ENCODE measurements at places on chromosomes 12 and 14.
A peak's percentile ranks its signal among the peaks of the same experiment; 100 is the strongest.

DNA sequence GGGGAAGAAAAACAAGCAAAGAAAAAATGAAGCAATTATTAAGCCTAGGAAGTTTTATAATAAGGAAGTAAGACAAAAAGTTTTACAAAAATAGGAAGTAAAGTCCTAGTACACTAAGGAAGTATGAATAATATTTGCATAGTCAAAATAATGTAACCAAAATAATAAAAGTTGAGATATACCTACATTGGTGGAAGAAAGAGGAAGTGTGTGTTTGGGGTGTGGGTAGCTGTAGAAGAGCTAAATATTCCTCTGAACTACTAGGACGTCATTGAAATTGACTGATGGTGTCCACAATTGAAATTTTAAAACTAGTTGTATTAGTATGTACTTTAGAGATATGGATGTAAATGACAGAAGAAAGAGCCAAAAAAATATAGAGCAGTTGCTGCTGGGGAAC is 228.4 kb upstream of the OTX2 start:
- no peaks in the 10 kb centered on the region for H3K36me3 ChIP-seq
- no peak for DNase-seq
- H3K4me1 ChIP-seq, result peaks cover 9% of the 10 kb centered on the region
- no peak overlapping the region for H3K4me3 ChIP-seq

DNA sequence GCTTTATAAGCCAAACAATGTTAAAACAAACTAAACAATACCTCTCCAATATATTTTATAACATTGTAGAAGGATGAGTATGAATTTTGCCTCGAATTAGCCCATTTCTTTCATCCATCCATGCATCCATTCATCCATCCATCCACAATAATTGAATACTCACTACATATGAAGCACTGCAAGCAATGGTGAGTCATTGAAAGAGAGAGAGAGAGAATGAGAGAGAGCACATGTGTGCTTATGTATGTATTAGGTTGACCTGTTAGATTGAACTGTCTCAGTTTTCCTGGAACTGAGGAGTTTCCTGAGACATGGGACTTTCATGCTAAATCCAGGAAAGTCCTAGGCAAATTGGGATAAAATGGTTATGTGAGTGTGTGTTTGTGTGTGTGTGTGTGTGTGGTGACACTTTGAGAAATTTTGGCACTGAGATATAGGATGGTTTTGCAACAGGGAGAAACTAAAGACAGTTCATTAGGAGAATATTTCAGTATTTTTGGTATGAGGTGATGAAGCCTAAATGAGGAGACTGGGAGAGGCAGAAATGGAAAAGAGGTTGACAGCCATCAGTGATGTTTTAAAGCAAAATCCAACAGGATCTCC is 98.4 kb downstream of the C12orf75 start:
- no peaks in the 10 kb centered on the region for H3K36me3 ChIP-seq
- no peak overlapping the region for H3K27ac ChIP-seq
- no peak overlapping the region for H3K4me3 ChIP-seq
- peaks cover 11% of the 10 kb centered on the region for H3K4me1 ChIP-seq
- H3K27me3 ChIP-seq, result no peaks in the 10 kb centered on the region
- no peak for DNase-seq

- no peak overlapping the region for H3K4me3 ChIP-seq
- peaks cover 38% of the 10 kb centered on the region for H3K4me1 ChIP-seq
- H3K27ac ChIP-seq, result no peak overlapping the region
- no peaks in the 10 kb centered on the region for H3K36me3 ChIP-seq
Measured at GRCh38 chr12:46660276-46660675, 165.5 kb downstream of the SLC38A4 start.

DNA sequence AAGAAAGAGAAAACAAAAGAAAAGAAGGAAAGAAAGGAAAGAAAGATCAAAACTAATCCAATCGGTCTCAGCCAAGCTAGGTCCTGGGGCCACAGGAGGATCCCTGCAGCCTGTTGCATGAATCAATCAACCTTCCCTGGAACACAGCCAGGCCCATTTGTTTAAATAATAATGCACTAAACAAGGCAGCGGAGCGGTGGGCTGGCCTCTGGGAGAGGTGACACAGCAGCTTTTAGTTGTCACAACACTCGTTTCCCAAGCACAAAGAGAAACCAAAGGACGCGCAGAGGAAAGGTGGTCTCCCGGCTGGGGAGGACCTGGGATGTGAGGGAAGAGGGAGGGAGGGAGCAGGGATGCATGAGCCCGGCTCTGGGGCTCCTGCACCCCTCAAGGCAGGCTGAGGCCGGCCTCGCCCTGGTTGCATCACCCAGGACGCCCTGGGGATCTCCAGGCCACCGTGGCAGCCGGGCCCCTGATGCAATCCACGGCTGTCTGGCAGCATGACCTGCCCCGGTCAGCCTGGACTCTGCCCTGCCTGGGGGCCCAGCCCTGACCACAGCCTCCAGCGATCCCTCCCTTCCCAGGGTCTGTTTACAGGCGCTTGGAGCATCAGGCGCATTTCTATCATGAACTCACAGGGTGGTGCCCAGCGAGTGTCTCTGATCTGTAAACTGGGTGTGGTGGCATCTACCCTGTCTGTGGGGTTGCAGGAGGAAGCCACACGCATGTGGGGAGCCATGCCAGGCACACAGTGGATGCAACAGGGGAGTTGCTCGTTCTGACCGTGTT is 32.5 kb downstream of the MMP17 start:
- H3K27me3 ChIP-seq, result peaks cover 18% of the 10 kb centered on the region
- H3K4me3 ChIP-seq, result no peak overlapping the region

- no peaks in the 10 kb centered on the region for H3K4me1 ChIP-seq
- H3K27me3 ChIP-seq, result peaks cover 2% of the 10 kb centered on the region
- DNase-seq, result no peak
- H3K36me3 ChIP-seq, result no peaks in the 10 kb centered on the region
Measured at GRCh38 chr14:105502446-105503295, 11.6 kb downstream of the TEDC1 start.

GRCh38 chr12:96980991-96981414 is 73.9 kb downstream of the NEDD1 start:
- DNase-seq, result no peak
- no peak overlapping the region for H3K4me3 ChIP-seq
- no peaks in the 10 kb centered on the region for H3K36me3 ChIP-seq
- H3K27me3 ChIP-seq, result peaks cover 4% of the 10 kb centered on the region
- H3K4me1 ChIP-seq, result peaks cover 5% of the 10 kb centered on the region
- H3K27ac ChIP-seq, result no peak overlapping the region

DNA sequence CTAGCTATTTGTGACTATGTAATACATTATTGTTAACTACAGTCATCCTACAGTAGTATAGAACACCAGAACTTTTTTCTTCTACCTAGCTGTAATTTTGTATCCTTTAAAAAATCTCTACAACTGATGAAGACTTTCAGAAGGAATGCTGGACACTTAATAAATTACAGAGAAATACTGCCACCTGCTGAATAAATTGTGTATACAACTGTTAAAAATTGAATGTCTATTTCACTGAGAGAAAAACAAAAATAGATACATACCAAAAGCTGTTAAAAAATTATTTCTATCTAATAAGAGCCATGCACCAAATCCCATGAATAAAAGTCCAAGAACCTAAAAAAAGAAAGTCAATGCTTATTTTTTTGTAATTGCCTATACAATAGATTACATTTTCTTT is 6.6 kb downstream of the TSPAN19 start:
- H3K27ac ChIP-seq, result no peak overlapping the region
- H3K27me3 ChIP-seq, result peaks cover 25% of the 10 kb centered on the region
- no peaks in the 10 kb centered on the region for H3K4me1 ChIP-seq
- no peaks in the 10 kb centered on the region for H3K36me3 ChIP-seq
- DNase-seq, result peak; percentile 61

- no peak for DNase-seq
- no peaks in the 10 kb centered on the region for H3K27me3 ChIP-seq
- no peak overlapping the region for H3K27ac ChIP-seq
- no peak overlapping the region for H3K4me3 ChIP-seq
Measured at GRCh38 chr12:54932691-54933090, 51.9 kb downstream of the TESPA1 start.

DNA sequence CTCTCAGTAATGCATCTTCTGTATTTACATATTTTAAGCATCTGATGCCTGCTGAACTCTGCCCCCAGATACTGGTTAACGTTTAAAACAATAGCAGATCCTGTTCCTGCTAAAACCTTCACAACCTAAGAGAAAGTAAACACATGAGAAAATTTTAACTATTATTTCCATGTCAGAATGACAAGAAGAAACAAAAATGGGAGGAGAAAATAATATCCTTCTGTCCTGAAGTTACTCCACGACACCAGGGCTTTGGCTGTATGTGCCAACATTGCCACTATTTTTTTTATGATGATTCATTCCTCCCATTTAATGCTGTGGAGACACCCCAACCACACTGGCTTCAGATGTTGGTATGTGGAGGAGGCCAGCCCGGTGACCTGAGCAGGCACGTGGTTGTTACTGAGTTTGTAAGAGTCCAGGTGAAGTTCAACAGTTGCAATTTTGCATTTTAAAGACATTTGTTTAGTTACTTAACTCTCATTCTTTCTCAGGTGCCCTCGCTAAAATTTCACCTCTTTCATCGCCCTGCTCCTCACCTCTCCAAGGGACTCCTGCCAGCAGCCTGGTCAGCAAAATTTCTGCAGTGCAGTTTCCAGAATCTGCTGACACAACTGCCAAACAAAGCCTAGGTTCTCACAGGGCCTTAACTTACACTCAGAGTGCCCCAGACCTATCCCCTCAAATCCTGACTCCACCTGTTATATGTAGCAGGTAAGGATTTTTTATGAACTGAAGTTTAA is 65.5 kb upstream of the SLCO1C1 start:
- no peak for DNase-seq
- H3K27ac ChIP-seq, result no peak overlapping the region
- no peak overlapping the region for H3K4me3 ChIP-seq
- H3K36me3 ChIP-seq, result no peaks in the 10 kb centered on the region

DNA sequence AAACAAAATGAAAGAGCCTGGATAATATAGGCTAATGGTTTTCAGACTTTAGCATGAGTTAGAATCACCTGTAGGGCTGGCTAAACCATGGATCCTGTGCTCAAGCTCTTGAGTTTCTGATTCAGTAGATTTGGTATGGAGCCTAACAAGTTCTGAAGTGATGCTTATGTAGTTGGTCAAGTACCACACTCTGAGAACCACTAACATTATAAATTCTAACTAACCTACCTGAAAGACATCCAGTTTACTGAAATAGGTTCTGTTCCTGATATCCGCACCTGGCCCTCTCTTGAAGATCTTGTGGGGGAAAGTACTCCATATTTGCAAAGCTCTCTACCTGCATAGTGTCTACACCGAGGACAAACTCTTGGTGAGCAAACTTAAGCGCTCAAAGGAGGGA is 59.4 kb upstream of the VSX2 start:
- DNase-seq, result no peak
- no peaks in the 10 kb centered on the region for H3K36me3 ChIP-seq
- no peak overlapping the region for H3K4me3 ChIP-seq
- no peaks in the 10 kb centered on the region for H3K4me1 ChIP-seq

GRCh38 chr14:103483600-103483999 is 39.0 kb downstream of the CKB start:
- peaks cover 13% of the 10 kb centered on the region for H3K36me3 ChIP-seq
- H3K27me3 ChIP-seq, result no peaks in the 10 kb centered on the region
- H3K27ac ChIP-seq, result no peak overlapping the region
- no peak overlapping the region for H3K4me3 ChIP-seq
- DNase-seq, result no peak

DNA sequence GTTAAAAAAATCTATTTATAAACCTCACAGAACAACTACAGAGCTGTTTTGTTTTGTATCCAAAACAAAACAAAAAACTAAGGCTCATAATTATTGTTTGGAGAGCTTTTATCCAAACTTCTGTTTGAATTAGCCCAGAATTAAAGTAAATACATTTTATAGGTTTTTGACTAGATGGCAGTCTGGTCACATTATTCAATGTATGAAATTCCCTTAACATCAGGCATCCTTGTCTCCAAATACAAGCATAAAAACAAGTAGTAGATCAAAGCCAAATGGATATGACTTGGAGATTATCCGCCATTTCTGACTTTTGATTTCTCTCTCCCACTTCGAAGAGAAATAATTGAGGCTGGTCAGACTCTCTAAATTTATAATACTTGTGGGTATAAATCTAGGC is 63.5 kb downstream of the SLC38A1 start:
- H3K27me3 ChIP-seq, result no peaks in the 10 kb centered on the region
- DNase-seq, result no peak
- no peaks in the 10 kb centered on the region for H3K4me1 ChIP-seq
- H3K27ac ChIP-seq, result no peak overlapping the region
- H3K4me3 ChIP-seq, result no peak overlapping the region

GRCh38 chr14:105149146-105149781 is 19.3 kb downstream of the JAG2 start:
- H3K36me3 ChIP-seq, result no peaks in the 10 kb centered on the region

All from neural progenitor cell (in vitro differentiated cells).